ENCODE measurements at places on chromosomes 3 and 15. TPM values are rescaled to one million over a fixed set of nuclear protein-coding genes. Genes with fewer than 3 reads are reported as not detected.

Gene ADAMTS7
- polyA plus RNA-seq = 0.94 TPM

Gene CLCN2
- polyA plus RNA-seq = 7.0 TPM

Gene TMEM212
- polyA plus RNA-seq = not detected

Gene GPR149
- polyA plus RNA-seq = 0.02 TPM

Gene KLHL40
- polyA plus RNA-seq = 0.16 TPM

Gene PCSK6
- polyA plus RNA-seq = 10.1 TPM

Gene MESP2
- polyA plus RNA-seq = 0.16 TPM

Gene CLEC3B
- 35.9 TPM for polyA plus RNA-seq

Gene RYR3
- 10.4 TPM for polyA plus RNA-seq

Gene SLC51A
- 2.1 TPM for polyA plus RNA-seq

Gene FOXL2
- polyA plus RNA-seq = 0.18 TPM

Gene ITGA11
- 0.21 TPM for polyA plus RNA-seq
